ENCODE measurements at places on chromosomes 13 and 19. TPM values are rescaled to one million over a fixed set of nuclear protein-coding genes. Genes with fewer than 3 reads are reported as not detected.

The SIGLEC10 gene
- total RNA-seq = 3.2 TPM

The S1PR5 gene
- 0.53 TPM for total RNA-seq

The IFNL3 gene
- not detected for total RNA-seq

GRCh38 chr19:13172346-13173138 lies 22.3 kb downstream of the IER2 start:
- peak; percentile 86 for DNase-seq

- DNase-seq = peak; percentile 39
Observed at GRCh38 chr19:33459222-33460090, 62.1 kb downstream of the PEPD start.

The PLIN5 gene
- total RNA-seq = 17.1 TPM

DNA sequence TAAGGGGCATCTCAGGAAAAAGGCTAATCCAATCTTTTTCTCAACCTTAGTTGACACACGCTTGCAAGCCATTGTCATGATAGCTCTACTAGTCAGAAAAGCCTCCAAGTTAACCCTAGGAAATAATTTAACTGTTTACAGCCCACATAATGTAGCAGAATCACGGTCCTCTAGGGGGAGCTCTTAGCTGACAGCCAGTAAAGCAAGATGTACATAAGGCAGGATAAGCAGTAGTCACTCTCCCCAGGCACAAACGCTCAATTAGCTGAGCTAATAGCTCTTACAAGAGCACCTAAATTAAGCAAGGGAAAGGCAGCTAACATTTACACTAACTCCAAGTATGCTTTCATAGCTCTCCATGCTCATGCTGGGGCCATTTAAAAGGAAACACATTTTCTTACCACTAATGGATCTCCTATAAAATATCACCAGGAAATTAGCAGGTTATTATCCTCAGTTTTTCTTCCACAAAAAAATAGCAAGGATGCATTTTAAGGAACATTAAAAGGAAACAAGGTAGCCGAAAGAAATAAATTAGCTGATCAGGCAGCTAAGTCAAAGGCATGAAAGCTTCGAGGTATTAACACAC lies 33.7 kb upstream of the ZSCAN5A start:
- DNase-seq = no peak

GRCh38 chr13:106591299-106591698 lies 23.4 kb upstream of the ARGLU1 start:
- no peak for DNase-seq

DNA sequence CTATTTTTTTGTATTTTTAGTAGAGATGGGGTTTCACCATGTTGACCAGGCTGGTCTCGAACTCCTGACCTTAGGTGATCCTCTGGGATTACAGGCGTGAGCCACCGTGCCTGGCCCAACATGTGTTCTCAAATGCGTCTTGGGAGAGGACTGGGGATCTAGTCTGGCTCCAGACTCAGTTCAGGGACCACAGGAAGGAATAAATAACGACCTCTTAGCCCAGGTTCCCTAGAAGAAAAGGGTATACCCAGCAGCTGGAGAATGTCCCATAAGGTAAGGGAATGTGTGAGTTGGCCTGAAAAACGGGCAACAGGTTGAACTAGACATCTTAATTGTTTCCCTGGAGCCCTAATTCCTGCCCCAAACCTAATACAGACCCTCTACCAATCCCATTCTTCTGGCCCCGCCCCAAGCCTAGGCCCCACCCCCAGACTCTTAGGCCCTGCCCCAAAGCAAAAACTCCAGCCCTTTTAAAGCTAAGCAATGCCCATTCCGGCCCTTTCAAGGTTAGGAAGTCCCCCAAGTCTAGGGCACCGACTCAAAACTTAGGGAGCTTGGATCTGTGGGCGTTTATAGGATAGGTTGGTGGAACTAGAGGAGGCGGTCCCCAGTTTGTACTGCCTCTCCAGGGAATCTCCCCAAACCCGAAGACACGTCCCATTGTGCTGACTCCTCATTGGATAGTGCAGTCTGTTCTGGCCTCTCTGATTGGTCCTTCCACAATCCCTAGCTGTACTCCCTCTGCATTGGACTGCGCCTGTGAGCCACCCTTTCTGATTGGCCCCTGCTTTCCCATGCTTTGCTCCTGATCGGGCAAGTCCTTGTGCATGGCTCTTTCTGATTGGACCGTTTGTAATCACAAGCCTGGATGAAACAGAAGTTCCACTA lies 5.4 kb upstream of the LRFN1 start:
- no peak for DNase-seq

- no peak for DNase-seq
Observed at GRCh38 chr13:38564256-38565150, 122.4 kb upstream of the FREM2 start.

DNA sequence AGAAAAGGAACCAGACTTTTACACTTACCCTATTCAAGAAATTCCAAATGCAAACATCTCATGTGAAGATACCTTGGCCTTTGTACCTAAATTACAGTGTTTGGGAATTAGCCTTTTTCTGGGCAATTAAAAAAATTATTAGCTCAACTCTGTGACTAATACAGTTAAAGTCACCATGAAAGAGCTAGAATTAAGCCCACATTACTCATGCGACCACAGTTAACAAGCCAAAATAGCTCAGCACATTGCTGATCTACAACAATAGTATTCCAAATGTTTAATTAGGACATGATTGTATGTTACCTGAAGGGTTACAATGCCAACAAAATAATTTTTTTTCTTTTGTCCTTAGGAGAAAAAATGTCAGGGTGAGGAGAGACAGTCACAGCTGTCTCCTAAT lies 263.6 kb upstream of the GPC6 start:
- no peak for DNase-seq

DNA sequence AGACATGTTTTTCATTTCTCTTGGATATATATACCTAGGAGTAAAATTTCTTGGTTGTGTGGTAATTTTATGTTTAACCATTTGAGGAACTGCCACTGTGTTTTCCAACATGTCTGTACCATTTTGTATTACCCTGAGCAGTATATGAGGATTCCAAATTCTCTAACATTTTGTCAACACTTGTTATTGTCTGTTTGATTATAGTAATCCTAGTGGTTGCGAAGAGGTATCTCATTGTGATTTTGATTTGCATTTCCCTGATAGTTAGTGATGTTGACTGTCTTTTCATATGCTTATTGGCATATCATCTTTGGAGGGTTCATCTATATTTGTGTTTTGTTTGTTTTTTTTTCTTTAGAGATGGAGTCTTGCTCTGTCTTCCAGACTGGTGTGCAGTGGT lies 21.4 kb downstream of the GARRE1 start:
- DNase-seq = no peak

DNA sequence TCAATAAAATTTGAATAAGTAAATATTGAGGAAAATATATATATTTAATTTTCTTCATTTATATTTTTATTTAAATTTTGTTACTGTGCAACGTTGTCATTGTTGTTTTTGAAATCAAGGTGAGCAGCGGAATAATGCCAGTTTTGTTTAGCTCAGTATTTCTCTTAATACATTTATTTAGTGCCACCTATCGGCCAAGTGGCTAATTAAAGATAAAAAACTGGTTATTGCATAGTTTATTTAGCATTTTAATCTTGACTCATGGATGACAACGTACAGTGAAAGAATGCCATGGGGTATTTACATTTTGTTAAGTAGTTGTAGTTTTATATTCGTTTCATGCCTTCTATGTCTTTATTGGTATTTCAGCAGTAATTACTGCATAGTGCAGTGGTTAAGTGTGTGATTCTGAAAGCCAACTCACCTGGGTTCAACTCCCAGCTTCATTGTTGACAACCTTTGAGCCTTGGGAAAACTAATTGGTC lies 265.9 kb downstream of the MYO16 start:
- DNase-seq = no peak

The PIBF1 gene
- 36.1 TPM for total RNA-seq

- peak; percentile 54 for DNase-seq
Observed at GRCh38 chr19:51125421-51126075, 842 bp downstream of the SIGLEC9 start.

The ELOF1 gene
- total RNA-seq = 33.7 TPM

DNA sequence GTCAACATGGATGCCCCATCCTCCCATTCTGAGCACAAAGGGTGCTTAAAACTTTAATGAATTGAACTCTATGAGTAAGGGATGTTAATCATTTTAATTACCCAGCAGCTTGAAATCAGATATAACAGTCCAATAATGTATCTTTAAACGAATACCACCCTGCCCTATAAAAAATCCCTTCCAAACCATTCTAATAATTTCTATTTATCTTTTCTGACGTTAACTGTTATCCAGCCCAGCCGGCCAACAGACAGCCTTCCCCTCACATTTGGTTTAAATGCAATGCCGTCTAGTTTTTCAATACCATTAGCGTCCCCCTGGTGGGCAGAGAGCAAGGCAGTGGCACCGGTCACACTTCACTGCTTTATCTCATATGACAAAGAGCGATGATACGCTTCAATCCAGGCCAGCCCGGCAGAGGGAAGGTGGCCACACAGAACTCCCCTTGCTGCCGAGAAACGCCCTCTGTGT lies 402.2 kb upstream of the ZNF507 start:
- DNase-seq = no peak

DNA sequence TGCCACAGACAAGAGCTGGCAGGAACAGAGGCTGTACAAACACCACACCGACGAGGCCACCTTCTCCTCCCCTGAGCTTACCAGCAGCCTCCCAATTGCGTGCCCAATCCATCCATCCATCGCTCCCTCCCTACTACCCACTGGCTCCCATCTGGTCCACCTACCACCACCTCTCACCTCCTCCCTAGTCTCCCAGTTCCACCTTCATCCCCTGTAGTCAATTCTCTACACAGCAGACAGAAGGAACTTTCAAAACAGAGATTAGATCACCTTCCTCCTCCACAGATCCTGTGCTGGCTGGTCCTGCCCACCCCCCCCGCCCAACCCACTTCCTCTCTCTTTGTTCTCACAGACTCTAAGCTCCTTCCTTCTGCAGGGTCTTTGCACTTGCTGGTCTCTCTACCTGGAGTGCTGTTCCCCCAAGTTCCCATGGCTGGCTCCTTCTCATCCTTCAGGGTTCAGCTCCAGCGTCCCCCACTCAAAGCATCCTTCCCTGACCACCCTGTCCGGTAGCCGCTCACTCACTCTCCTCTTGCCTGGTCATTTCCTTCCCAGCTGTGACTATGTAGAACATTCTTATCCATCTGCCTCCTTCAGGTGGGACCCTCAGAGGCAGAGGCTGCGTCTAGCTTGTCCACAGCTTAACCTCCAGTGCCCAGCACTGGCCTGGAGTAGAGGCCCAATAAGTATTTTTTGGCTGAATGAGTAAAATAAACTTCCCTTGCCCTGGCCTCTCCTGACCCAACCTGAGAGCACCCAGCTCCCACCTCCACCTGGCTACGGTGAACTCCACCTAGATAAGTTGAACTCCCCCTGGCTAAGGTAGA lies 23.0 kb downstream of the PIN1 start:
- DNase-seq = no peak

DNA sequence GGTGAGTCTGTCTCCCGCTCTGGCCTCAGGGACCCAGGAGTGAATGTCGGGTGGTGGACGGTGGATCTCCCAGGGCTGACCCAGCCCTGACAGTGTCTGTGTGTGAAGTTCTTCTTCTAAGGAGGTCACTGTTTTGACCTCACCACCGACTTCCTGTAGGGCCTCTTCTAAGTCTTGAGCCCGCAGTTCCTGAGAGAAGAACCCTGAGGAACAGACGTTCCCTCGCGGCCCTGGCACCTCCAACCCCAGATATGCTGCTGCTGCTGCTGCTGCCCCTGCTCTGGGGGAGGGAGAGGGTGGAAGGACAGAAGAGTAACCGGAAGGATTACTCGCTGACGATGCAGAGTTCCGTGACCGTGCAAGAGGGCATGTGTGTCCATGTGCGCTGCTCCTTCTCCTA lies at the start of gene SIGLEC7:
SIGLEC7 (plus strand) TSS at position 183 of the 400 bp plus-strand sequence; CDS start at position 252, 69 bp downstream.
- no peak for DNase-seq

DNA sequence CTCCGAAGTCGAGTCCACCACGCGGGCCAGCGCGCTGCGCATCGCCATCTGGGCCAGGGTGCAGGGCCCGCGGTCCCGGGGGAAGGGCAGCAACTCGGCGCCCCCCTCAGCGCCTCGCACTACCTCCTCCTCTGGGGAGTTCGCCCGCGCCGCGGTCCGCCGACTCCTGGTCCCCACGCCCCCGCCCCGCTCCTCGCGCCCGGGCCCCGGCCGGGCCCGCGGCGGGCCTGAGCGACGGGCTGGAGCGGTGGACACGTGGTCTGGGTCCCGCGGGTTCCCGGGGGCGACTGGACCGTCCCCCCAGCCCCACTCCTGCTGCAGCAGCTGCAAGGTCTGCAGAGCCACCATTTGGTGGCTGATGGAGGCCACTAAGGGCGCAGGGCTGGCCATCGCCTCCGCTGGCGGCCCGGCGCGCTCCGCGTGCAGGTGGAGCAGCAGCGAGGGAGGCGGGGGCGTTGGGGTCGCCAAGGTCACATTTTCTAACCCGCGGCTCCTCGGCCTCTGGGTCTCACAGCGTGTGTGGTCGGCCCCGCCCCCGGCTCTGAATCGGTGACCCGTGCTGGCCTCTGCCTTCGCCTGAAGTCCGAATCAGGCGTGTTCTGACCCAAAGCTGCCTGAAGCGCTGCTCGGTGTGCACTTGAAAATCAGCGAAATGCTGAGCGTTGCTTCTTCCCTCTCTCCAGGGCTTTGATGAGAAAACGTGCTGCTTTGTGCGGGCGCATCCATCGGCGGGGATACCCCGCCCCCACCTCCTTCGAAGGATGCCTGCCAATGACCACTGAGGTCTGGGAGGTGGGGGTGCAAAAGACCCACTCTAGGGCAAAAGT lies at the start of gene DLEU7:
DLEU7 (minus strand) TSS at position 436 of the 827 bp plus-strand sequence; CDS start at position 390, 46 bp downstream.
- peak; percentile 88 for DNase-seq

The NBEA gene
- total RNA-seq = 16.3 TPM

DNA sequence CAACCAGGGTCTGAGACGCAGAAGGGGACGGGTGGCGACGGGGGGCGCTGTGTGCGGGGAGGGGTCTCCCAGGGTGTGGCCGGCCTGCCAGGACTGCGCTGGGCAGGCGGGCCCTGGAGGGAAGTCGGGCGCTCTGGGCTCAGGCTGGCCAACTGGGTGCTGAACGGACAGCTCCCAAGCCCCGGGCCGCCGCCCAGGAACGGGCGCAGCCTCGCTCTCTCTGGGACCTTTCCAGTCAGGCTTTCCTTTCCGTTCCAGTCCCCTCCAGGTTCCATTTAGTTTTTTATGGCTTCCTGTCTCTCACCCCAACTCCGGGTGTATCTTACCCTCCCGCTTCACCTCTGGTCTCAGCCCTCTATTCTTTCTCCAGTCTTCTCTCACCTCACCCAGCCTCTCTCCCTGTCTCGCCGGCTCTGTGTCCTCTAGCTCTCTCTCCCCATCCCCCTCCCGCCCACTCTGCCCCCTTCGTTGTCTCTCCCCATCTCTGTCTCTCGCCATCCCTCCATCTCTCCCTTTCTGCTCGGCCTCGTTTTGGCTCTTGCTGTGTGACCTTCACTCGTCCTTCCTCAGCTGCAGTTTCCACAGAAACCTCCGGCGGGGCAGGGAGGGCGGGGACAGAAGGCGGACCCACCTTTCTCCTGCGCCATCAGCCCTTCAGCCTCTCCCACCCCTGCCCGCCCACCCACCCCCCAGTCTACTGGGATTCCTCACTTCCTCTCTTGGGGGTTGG lies 3.3 kb upstream of the ATP1A3 start:
- DNase-seq = no peak

- DNase-seq = no peak
Observed at GRCh38 chr13:57063007-57063406, 77.7 kb upstream of the PRR20A start.

GRCh38 chr19:35349614-35350521 lies 2.2 kb downstream of the FFAR1 start:
- peak; percentile 47 for DNase-seq

The LAIR1 gene
- total RNA-seq = 44.7 TPM

The PDS5B gene
- 80.1 TPM for total RNA-seq

The ZNF320 gene
- 12.1 TPM for total RNA-seq

- no peak for DNase-seq
Observed at GRCh38 chr19:4007836-4008539, 452 bp downstream of the PIAS4 start.

The EBI3 gene
- 3.0 TPM for total RNA-seq

GRCh38 chr19:49091391-49092038 lies 6.3 kb downstream of the SNRNP70 start:
- DNase-seq = no peak

All from sciatic nerve (tissue), 2 donors.